ENCODE measurements at places on chromosomes 16 and 17.
A peak's percentile ranks its signal among the peaks of the same experiment; 100 is the strongest.

- DNase-seq: no peak
Observed at GRCh38 chr17:3909257-3909656, 7.0 kb downstream of the P2RX1 start.

- DNase-seq: no peak
Observed at GRCh38 chr17:27529230-27529796, 73.1 kb downstream of the KSR1 start.

DNA sequence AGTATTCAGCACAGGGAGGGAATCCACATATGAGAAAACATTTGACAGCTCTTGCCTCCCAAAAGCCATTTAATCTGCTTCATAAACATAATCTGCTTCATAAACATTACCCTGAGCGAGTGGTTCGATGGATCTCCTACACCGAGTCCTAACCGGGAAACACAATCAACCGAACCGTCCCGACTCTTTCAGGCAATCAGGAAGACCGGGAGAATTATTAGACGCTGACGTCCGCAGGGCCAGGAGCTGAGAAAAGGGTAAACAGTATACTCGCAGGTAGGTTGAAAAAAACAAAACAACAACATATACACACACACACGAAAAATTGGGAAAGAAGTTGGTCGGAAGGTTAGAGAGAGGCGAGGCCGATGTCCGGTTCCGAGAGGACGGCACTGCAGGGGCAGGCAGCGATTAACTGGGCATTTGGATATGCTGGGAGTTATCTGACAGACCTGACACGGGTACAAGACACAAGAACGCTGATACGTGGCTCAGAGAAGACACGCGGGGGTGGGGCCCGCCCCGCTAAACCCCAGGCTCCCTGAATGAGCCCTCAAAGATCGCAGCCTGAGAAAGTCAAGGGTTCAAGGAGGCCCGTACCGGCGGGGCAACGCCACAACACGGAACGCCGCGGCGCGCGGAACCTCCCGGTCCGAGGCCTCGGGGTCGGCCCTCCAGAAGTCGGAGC is 585 bp downstream of the AP1G1 start:
- no peak for DNase-seq

DNA sequence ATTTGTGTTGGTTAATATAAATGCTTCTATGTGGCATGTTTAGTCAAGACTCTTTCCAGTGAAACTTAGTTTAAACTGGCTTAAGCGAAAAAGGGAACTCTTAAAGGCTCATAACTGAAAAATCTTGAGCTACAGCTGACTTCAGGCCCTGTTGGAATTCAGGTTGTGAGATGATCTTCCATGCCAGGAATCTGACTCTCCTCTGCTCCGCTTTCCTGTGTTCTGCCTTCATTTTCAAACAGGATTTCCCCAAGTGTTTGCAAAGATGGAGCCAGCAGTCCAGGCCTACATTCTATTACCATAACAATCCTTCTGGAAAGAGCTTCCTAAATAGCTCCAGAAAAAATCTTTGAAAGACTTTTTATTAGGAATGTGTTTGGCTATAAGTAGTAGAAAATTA is 134.9 kb downstream of the NLK start:
- no peak for DNase-seq

DNA sequence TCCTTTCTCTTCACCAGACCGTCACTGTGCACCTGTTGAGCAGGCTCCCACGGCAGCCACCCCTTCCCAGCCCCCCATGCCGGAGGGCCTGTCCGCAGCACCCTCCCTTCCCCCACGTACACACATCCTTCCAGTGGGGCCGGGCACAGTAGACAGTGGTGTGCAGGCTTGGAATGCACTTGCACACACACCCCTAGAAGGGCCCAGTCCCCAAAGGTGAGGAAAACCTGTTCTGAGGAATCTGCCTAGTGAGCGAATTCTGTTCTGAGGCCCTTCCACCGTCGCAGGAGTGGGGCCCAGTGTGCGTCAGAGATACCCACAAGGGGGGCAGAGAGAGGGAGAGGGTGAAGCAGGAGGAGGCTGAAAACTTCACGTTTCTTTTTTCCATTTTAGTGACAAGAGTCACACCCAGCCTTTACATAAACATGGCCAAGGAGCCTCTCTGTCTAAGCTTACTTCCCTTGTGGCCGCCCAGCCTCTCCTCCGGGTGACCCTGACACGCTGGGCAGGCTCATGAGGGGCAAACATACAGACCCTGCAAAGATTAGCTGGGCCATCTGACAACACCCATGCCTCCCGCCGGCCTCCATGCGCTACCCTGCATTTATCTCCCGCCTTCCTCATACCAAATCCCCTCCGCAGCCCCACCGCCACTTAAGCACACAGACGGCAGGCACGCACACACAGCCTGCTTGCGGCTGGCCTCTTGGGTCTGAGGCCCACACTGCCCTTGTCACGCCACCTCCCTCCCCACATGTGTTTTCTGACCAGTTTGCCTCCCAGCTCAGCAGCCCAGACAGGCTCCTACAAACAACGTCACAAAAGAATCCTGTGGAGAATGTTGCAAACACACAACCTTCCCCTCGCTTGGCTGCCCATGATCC is 1.8 kb downstream of the ZBTB4 start:
- no peak for DNase-seq

- DNase-seq: no peak
Observed at GRCh38 chr17:39775031-39775430, 37.3 kb downstream of the GRB7 start.

- no peak for DNase-seq
Observed at GRCh38 chr17:56113486-56113885, 39.8 kb upstream of the ANKFN1 start.

- DNase-seq: no peak
Observed at GRCh38 chr17:29283961-29284360, 10.0 kb downstream of the NUFIP2 start.

DNA sequence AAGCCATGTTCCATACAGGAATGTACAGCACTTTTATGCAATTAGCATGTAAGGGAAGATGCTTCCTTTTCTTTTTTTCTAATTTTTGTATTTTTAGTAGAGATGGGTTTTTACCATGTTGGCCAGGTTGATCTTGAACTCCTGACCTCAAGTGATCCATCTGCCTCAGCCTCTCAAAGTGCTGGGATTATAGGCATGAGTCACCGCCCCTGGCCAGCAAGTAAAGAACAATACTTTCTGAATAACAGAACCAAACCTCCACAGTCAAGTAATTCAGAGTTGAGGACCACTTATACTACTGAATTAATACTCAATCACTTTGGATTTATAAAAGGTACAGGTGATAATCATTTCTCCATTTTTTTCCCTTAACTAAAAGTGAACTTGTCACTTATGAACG is 13.0 kb downstream of the C16orf87 start:
- no peak for DNase-seq

DNA sequence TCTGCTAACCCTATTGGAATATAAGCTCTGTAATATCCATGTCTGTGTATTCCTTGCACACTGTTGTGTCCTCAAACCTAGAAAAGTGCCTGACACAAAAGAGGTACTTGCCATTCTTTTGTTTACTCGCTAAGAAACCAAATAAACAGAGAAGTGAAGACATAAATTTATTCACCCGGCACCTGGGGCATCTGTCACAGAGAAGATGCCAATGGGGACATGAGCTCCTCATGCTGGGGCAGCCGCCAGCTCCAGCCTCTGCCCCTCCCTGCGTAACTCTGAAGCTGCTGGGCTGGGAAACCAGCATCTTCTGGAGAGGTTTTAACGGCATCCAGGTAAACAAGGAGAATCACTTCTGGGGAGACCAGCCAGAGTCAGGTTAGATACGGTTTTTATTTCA is 15.1 kb upstream of the CDRT4 start:
- no peak for DNase-seq

DNA sequence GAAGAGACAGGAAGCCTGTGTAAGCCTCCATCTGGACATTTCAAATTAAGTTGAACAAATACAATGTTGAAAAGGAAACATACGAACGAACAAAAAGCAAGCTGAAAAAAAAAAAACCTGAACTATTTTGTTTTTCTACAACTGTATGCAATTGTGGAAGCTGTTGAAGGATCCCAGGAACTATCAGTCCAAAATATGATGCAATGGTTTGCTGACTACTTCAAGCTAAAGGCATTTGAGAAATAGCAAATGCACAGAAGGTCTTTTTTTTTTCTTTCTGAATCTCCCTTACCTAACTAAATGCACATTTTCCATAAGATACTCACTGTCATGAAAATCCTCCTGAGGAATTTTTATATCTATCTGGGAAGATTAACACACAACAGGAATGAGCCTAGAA is 40.2 kb downstream of the MAF start:
- no peak for DNase-seq

DNA sequence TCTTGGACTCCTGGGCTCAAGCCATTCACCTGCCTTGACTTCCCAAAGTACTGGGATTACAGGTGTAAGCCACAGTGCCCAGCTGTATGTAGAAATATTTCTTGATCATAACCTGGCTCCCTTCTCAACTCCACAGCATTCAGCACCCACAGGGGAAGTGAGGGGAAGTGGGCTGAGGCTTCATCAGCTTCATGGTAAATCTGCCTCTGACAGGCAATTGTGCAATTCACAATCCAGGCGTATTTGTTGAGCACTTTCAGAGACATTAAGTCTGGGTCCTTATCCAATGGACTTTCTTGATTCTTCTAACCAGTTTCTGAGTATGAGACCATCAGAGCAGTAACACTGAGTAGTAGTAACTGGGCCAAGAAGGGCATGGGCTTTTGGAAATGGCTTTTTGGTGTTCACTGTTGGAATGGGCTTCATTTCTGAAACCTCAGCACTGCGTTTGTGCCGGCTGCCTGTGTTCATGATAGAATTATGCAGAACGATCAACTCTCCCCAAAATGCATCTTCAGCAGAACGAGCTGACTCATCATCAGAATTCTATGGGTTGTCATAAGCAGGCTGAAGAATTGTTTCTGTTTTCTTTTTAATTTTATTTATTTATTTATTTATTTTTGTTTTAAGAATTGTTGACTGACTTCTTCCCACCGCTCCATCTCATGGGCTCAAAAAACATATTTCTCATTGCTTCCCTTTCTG is 28.9 kb downstream of the FAM20A start:
- DNase-seq: no peak

- DNase-seq: no peak
Observed at GRCh38 chr17:38449364-38449763, 21.1 kb downstream of the ARHGAP23 start.

DNA sequence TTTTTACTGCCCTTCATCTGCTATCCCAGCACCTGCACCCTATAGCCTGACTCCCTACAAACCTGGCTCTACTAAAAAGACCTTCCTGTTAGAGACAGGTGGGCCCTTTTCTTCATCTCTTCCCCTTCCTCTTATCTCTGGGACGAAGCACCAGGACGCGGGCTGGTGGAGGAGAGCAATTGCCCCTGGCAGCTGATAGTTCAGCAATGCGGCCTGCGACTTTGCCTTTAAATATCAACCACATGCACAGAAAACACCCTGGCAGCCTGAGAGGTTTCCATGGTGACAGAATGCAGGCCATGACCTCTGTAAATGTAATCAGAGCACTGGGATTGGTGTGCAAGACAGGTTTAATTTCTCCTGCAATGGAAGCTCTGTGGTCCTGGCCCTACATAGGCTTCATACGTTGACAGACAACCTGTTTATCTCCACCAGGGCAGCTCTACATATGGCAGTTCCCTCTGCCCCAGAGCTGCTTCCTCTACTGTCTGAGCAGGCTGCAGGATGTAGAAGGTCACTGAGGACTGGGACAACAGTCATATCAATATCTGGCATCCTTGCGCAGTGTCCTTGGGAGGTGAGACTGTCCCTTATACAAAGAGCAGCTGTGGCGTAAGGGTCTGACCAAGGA is 10.0 kb upstream of the SKAP1 start:
- DNase-seq: peak; percentile 48

DNA sequence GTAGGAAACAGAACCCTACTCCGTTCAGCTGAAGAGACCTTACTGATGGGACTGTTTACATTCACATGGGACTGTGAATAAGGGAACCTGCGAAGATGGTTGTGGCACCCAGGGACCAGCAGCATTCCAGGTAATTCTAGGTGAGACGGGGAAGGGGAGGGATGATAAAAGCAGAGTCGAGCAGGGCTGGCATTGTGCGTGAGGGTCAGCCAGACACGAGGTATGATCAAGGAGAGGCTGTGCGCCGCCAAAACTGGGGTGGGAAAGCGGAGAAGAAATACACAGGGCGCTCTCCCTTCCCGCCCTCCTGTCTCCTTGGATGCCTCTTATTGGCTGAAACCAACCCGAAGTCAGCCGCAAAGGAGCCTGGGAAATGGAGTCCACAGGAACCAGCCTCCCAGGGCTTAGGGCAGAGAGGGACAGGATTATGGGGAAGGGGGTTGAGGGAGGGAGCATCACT is 38.4 kb upstream of the CSNK2A2 start:
- DNase-seq: no peak

- peak; percentile 57 for DNase-seq
Observed at GRCh38 chr17:29292071-29292991, 1.6 kb downstream of the NUFIP2 start.

DNA sequence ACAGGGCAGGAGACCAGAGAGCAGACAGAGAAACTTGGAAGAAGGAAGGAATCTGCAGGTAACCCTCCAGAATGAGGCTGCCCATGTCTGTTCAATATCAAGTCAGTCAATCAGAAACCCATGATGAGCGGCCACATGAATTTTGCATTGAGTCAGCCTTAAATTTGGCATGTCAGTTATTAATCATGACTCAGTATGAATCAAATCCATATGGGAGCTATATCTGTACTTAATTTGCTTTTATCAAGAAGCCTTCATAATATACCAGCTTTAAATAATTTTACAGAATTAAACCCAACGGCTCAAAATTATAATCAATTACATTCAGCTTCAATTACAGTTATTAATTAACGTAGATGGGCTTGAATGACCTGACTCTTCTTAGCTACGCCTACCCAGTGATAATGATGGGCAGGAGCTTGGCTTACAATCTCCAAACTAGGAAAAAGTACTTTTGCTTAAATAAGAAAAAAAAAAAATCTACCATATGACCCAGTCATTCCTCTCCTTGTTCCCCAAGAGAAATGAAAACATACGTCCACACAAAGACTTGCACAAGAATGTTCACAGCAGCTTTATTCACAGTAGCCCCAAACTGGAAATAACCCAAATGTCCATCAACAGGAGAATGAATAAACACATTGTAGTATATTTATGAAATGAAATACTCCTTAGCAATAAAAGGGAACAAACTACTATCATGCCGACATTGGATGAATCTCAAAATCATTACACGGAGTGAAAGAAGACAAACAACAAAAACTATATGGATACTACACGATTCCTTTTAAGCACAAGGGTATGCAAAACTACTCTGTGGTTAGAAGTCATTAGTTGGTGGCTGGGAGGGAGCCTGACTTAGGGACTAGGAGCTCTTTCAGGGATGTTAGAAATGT is 48.6 kb downstream of the SLC39A11 start:
- no peak for DNase-seq

DNA sequence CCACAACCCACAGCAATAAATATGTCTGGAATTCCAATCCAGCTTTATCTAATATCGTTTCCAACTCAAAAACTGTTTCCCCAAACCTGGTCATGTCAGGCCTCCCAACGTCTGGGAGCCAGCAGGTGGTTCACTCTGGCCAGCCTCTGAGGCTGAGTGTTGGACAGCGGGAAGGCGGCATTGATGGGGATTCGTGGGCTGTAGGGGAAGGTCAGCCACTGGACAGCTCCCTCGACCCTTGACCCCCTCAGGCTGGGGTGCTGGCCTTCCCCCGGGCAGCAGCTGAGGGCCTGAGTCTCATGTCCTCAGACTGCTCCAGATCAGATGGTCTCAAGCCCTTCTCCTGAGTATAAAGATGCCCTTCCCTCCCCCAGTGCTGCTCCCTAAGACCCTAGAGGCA is 50.2 kb downstream of the SDK2 start:
- no peak for DNase-seq

- DNase-seq: no peak
Observed at GRCh38 chr16:86231996-86232350, 278.4 kb upstream of the FOXF1 start.

- no peak for DNase-seq
Observed at GRCh38 chr17:53721101-53721500, 101.6 kb upstream of the KIF2B start.

- no peak for DNase-seq
Observed at GRCh38 chr17:77419547-77420094, 278.9 kb downstream of the SEC14L1 start.
